ENCODE measurements at places on chromosomes 13 and 19.

GRCh38 chr13:28423010-28423409, 71.9 kb downstream of the FLT1 start:
- DNase-seq: no peak

- no peak for DNase-seq
Observed at GRCh38 chr19:14150041-14150769, 13.8 kb upstream of the ASF1B start.

- no peak for DNase-seq
Observed at GRCh38 chr19:46487178-46487801, 8.4 kb downstream of the PNMA8B start.

GRCh38 chr13:20285530-20285929, 53.4 kb upstream of the GJB6 start:
- no peak for DNase-seq

- peak; percentile 70 for DNase-seq
Observed at GRCh38 chr13:24220086-24220703, 59.7 kb downstream of the SPATA13 start.

- DNase-seq: no peak
Observed at GRCh38 chr19:51546107-51546649, 14.7 kb upstream of the SIGLEC6 start.

DNA sequence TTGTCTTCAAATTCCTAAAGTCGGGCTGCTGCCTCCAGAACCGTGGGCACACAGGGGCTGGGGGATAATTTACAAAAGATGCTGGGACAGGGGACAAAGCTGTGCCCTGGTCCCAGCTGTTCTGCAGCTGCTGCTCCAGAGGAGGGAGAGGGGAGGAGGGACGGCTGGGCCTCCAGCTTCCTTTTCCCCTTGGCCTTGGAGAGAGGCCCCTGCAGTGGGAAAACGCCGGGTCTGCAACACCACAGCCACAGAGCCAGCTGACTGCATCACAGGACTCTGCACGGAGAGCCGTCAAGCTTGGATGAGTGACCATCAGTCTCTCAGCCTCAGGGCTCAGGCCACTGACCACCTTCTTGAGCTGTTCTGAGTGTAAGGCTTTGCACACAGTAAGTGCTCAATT, 6.1 kb downstream of the DOCK6 start:
- no peak for DNase-seq
